ENCODE measurements at places on chromosomes 3 and 15.

GRCh38 chr3:55156851-55157650 is 229.2 kb upstream of the LRTM1 start:
- no peak for DNase-seq

GRCh38 chr3:46882377-46883053 is 5.0 kb downstream of the PTH1R start:
- peak; percentile 65 for DNase-seq

DNA sequence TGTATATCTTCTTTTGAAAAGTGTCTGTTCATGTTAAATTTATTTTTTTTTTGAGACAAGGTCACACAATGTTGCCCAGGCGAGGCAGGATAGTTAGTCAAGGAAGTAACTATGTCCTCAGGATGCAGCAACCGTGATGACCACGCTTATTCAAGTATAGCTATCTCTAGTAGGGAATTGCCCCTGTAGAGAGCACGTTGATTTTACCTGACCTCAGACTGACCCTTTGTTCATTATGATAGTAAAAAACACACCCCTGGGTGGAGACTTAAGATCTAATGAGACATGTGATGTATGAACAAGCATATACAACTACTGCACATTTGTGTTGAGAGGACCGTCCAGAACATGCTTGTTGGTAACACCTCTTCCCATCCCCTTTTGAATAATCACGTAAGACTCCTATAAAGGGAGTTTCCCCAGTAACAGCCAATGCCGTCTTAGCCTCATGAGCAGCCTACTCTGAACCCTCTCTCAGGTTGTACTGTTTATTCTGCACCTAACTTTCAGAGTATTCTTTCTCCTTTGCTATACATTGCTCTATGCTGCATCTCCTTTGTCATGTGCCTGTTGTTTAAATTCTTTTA is 32.9 kb downstream of the ZNF621 start:
- peak; percentile 6 for DNase-seq

- no peak for DNase-seq
Measured at GRCh38 chr3:113714702-113715101, 18.3 kb upstream of the USF3 start.

DNA sequence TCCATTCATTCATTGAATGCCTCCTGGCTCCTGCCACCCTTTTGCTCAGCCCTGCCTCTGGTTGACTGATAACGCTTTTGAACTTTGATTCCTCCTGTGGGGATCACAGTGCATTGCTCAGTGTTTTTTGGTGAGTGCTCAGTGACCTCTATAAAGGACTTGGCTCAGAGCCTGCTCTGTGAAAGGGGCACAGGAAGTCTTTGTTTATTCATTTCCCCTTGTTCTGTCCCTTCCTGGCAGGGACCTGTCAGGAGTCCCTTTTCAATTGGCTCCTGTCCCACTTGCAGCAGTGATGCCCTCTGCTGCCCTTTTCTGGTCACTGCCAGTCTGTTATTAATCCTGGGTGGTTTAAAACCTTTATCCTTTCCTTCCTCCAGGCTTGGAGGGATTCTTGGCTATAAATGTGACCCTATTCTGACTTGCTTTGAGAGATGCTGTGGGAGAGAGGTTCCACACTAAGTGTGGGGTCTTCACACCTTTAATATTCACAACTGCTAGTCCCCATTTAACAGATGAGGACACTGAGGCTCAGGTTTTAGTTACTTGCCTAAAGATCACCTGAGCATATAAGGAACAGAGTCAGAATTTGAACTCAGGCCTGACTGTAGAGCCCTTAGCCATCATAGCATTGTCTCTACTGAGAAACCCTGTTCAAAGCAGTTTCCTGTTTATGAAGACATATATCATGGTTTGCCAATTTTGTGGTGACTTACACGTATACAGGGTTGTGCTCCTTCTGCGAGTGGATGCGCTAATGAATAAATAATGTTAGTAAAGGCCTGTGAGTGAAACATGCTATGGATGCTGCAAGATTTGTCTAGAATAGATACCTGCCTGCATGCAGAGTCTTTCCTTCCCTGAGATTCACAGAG is 23.2 kb upstream of the TATDN2 start:
- peak; percentile 76 for DNase-seq

DNA sequence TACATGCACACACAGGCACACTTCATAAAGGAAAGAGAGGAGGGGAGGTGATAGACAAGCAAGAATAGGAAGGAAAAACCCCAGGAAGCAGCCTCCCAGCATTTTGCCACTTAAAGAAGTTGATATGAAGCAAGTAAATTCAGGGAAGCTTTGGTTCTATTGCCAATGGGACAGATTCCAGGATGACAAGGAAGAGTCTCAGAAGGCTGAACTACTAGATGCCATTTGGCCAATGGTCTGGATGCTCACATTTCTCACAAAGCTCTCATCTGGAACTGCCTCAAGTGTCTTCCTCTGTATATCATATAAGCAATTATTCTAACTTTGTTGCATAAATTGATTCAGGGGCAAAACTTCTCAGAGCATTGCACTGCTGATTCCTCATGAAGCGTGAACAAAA is 78.8 kb upstream of the STRIT1 start:
- DNase-seq: no peak

DNA sequence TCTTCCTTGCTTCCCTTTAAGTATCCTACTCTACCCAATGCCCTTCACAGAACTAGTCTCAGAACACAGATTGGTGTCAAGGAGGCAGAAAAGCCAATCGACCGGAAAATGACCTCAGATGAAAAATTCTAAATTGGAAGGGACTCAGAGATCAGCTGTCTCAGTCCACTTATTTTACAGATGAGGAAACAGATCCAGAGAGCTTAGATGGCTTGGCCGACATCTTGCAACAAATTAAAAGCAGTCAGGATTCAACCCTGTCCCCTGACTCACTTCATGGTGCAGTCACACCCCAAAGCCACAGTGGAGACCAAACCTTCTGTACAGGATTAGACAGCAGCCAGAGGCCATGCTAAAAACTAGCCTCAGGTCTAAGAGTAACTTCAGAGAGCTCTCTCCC is 169.3 kb upstream of the BHLHE40 start:
- DNase-seq: no peak

DNA sequence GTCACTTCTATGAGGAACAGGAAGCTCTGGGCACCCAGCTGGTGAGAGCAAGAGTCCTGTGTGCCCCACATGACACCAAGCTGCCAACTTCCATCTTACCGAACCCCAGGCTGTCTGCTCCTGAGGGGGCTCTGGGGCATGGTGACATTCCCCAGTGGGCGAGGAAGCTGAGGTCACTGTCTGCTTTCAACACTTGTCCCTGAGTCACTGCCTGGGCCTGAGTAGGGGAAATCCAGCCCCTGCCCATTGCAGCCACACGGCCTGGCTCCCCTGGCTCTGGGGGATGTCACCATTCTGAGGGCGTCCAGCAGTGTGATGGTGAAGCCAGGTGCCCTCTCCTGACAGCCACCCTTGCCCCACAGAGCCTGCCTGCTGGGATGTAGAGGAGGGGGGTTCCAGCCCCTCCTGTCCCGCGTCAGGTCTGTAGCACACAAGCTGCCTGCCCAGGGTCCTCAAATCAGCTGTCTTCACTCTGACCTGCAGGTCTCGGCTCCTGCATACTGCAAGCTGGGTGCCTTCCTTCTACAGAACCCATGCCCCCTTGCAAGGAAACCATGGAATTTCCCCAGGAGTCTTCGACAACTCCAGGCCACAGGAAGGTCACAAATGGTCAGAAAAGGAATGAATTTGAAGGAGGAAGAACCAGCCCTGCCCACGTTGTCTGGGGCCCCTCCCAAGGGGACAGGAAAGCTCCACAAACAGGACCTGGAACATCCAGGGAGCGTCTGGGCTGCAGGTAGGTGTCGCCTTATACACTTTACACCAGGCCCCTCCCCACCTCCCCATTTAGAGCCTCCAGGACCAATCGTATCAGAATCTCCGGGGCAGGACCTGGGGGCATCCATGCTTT is 69.9 kb upstream of the GATM start:
- DNase-seq: no peak

- no peak for DNase-seq
Measured at GRCh38 chr3:144181062-144181461, 209.4 kb downstream of the DIPK2A start.

DNA sequence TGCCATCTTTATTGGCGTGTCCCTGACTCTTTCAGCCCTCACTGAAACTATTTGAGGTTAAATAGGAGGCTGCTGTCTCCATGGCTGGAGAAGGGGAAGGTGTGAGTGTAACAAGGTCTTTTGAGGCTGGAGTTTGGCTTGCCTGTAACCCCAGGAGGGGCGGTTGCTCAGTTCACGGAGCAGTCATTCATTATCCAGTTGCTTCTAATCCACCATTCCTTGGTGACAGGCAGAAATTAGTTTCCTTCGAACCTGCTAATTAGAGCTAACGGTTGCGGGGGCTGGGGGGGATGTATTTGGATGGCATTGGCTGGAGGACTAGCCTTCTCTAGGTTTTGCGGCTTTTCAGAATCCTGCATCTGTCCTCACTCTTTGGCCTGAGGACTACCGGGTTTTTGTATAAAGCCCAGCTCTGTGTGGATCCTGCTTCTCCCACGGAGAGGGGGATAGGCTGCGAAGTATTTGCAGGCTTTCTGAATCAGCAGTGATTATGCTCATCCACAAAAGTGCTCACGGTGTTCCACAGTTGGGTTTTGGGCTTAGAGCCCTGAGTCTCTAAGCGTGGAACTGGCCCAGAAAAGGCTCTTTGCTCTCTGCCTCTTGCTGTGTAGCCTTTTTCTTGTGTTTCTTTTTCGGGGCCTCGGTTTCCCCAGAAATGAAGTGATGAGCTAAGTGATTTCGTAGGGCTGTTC is 18.6 kb downstream of the FGD5 start:
- DNase-seq: no peak

GRCh38 chr3:45623393-45623792 is 28.8 kb downstream of the LIMD1 start:
- no peak for DNase-seq

GRCh38 chr15:43517354-43518196 is at the start of gene MAP1A:
Gene MAP1A (plus strand): TSS chr15:43517608. CDS start chr15:43521474, 3,866 bp downstream.
- DNase-seq: no peak

DNA sequence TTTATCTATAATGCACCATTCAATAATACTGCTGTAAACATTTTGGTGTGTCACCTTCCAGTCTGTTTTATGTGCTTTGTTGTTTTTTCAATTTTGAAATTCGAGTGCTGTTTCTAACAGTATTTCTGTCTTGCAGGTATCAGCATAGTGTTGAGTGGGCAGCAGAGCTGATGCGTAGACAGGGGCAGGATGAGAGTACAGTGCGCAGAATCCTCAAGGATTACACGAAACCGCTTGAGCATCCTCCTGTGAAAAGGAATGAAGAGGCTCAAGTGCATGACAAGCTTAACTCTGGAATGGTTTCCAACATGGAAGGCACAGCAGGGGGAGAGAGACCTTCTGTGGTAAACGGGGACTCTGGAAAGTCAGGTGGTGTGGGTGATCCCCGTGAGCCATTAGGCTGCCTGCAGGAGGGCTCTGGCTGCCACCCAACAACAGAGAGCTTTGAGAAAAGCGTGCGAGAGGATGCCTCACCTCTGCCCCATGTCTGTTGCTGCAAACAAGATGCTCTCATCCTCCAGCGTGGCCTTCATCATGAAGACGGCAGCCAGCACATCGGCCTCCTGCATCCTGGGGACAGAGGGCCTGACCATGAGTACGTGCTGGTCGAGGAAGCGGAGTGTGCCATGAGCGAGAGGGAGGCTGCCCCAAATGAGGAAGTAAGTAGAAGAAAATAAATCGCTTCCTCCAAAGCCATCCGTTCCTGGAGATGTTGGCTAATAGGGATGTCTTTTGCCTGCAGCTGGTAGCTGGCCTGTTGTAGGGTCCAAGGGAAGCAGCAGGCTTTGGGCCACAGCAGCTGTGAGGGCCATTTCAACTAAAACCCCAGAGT is 19.1 kb downstream of the TSEN2 start:
- no peak for DNase-seq

DNA sequence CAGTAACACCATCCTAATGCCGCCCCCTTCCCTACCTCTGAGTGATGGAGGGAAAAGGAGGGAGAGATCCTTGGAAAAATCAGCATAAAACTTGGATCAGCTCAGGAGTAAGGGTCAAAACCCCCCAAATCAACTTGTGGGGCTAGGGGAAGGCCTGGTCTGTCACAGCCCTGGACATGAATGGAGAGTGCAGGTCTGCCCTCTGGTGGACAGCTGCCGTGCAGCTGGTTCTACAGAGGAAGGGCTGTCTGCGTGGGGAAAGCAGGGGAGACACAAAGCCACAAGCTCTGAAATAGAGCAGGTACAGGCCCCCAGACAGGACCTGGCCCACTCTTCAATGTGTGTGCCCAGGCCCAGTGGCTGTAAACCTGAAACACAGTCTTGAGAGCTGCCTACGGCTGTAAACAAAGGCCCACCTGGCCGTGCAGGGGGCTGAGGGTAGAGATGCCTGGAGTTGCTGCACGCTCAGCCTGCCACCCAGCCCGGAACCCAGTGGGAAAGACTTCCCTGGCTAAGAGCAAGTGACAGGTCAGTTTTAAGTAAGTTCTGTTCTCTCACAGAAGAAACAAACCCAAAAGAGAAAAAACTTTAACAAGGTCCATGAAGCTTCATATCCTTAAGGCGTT is 16.4 kb downstream of the CLK3 start:
- DNase-seq: peak; percentile 79

- no peak for DNase-seq
Measured at GRCh38 chr15:27438403-27439375, 467.7 kb downstream of the GABRG3 start.

- no peak for DNase-seq
Measured at GRCh38 chr15:57060799-57061198, 142.4 kb downstream of the TCF12 start.

DNA sequence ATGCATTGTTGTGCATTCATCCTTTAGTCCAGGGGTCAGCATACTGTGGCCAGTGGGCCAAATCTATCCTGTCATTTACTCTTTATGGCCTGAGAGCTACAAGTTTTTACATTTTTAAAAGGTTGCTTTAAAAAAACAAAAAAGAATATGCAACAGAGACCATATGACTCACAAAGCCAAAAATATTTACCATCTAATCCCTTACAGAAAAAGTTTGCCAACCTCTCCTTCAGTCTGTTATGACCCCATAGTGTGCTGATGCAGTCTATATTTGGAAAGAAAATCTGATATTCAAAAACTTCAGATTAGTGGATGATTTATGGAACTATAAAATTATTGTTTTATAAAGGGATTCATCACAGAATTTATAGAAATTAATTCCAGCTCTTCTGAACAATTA is 237.5 kb upstream of the IL12A start:
- no peak for DNase-seq

DNA sequence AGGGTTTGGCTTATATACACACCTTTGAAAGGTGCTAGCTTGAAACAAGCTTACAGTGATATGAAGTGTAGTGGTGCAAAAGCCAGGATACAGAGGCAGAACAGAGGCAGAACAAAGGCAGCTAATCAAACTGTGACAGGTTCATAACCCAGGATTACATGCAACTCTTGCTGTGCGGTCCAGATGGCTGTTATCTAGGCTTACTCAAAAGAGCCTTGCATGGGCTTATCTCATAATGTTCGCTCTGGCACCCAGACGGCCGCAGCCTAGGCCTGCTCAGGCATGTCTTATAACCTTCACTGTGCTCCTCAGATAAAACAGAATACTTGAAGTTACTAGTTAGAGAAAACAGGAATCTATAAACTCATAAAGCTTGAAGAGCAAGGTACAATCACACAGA is 22.8 kb upstream of the NOX5 start:
- DNase-seq: no peak

All from GM20000 (cell line).